ENCODE measurements at places on chromosomes 12 and 14.
A peak's percentile ranks its signal among the peaks of the same experiment; 100 is the strongest.

- ATAC-seq = no peak
These were observed 225.1 kb upstream of the CRY1 start for GRCh38 chr12:107318556-107318805.

DNA sequence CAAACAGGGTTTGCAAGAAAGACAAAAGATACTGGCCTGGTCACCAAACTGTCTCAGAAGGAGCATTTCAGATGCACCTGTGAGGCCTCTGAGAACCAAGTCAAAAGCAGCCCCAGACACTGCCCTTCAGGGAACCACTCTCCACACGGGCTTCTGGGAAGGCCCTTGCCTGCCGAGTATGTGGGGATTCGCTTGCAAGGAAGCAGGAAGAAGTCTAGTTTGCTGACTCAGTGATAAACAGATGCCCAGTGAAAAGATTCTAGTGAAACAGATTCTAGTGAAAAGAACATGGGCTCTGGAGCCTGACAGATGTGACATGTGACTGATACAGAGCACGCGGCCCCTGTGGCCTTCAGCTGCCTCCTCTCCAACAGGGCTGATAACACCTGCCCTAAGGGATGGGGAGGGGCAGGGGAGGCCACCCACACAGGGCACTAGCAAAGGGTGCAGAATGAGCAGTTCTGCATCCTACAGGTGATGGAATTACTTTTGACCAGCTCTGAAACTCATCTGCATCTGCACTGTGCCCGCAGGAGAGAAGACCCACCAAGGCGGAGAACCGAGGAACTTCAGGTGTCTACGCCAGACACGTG lies 19.1 kb downstream of the AMN start:
- ATAC-seq = no peak

- ATAC-seq = no peak
These were observed 159.5 kb downstream of the ZFP36L1 start for GRCh38 chr14:68633131-68633991.

GRCh38 chr12:127241072-127241817 lies 1025.7 kb upstream of the TMEM132C start:
- ATAC-seq = no peak

DNA sequence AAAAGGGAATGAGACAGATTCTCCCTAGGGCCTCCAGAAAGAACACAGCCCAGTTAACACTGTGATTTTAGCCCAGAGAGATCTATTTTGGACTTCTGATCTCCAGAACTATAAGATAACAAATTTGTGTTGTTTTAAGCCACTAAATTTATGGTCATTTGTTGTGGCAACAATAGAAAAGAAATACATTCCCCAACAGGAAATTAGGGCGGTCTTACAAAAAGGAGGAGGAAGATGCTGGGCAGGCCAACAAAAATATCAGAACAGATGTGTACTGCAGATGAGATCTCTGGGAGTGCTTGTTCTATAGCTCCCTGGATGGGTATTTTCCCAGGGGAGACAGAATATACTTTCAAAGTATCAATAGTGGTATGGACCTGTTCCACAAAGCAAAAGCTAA lies 32.0 kb upstream of the SOCS2 start:
- ATAC-seq = no peak

DNA sequence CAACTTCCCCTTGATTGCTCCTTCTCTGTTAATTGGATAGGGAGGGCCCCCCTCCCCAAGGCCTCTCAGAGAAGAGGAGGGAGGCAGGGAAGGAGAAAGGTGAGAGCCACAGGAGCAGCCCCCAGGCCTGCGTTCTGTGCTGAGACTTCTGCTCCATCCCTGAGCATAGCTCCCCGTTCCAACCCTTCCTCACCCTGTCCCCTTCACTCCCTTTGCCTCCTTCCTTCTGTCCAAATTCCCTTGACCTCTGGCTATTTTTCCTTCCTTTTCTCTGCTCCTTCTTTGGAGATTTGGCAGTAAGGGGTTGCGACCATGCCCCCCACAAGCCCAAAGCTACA lies 788 bp upstream of the ASIC1 start:
- no peak for ATAC-seq

GRCh38 chr14:59969319-59969718 lies 49.4 kb downstream of the LRRC9 start:
- ATAC-seq = no peak

DNA sequence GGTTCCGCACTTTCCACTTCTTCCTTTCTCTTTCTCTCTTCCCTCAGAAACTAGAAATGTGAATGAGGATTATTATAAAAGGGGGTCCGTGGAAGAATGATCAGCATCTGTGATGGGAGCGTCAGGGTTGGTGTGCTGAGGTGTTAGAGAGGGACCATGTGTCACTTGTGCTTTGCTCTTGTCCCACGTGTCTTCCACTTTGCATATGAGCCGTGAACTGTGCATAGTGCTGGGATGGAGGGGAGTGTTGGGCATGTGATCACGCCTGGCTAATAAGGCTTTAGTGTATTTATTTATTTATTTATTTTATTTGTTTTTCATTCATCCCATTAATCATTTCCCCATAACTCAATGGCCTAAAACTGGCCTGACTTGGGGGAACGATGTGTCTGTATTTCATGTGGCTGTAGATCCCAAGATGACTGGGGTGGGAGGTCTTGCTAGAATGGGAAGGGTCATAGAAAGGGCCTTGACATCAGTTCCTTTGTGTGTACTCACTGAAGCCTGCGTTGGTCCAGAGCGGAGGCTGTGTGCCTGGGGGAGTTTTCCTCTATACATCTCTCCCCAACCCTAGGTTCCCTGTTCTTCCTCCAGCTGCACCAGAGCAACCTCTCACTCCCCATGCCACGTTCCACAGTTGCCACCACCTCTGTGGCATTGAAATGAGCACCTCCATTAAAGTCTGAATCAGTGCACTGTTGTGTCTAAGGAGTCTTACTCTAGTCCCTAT lies 4.6 kb upstream of the ATN1 start:
- peak; percentile 6 for ATAC-seq

GRCh38 chr12:52058631-52059361 lies 7.6 kb downstream of the NR4A1 start:
- no peak for ATAC-seq

DNA sequence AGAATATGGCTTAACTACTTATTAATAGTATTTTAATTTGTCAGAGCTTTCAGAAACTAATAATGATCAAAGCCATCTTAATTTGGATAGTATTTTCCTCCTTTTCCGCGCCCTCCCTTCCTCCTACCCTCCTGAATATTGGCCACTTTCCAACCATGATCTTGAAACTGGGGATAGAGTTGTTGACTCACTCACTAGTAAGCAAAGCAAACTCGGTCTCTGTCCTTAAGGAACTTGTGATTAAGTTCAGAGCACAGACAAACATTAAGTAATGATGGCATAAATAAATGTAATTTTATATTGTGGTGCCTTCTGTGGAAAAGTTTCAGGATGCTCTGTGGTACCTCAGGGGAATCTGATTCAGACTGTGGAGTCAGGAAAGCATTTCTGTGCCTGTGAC lies 75.7 kb downstream of the LRRK2 start:
- no peak for ATAC-seq

- ATAC-seq = peak; percentile 30
These were observed 441 bp downstream of the E2F7 start for GRCh38 chr12:77064896-77065360.

DNA sequence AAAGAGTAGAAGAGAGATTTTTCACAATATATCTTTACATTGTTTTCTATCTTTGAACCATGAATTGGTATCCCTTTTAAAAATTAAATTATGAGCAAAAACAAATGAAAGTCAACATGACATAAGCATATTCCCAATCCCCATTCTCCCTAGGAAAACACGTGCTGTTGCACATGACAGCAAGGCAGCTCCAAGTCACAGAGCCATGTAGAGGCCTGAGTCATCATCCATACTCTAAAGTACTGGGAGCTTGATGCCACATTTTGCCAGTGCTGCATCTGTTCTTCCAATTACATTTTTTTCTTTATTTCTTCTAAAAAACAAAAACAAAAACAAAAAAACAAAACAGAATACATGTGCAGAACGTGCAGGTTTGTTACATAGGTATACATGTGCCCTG lies 115.2 kb downstream of the ITPR2 start:
- no peak for ATAC-seq

DNA sequence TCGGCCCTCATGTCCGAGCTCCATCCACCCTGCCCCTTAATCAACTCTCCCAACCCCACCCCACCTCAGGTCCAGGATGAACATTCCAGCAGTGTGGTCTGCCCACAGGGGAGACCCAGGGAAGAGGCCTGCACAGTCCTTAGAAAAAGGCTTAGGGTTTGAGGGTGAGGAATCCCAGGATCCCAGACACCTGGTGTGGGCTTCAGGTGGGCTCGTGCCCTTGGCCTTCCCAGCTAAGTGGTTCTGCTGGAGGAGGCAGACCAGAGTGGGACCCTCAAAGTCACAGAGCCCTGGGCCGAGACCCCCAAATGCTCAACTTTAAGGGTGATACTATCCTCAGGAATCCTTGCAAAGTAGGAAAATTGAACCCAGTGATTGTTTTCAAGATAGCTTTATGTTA lies 25.4 kb upstream of the PPP2R5C start:
- no peak for ATAC-seq

DNA sequence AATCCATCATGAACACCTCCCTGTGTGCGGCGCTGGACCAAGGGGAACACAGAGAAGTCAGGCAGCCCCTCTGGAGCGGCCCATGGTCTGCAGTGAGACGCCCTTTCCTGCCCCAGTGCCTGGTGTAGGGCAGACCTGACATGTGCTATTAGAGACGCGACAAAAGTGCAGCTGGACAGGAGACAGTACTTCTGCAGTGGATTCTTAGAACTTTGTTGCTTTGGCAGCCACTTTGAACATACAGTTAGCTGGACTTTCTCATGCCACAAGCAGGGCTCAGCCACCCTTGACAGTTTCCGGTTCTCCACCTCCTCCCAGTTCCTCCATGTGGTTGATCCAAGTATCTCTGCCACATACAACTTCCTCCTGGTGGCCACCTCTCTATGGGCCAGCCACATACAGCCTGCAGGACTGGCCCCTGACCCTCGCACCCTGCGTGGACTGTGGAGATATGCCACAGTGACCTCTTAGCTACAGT lies 45.9 kb downstream of the LGMN start:
- no peak for ATAC-seq

- ATAC-seq = no peak
These were observed 1537.1 kb upstream of the FLRT2 start for GRCh38 chr14:83992857-83993256.

DNA sequence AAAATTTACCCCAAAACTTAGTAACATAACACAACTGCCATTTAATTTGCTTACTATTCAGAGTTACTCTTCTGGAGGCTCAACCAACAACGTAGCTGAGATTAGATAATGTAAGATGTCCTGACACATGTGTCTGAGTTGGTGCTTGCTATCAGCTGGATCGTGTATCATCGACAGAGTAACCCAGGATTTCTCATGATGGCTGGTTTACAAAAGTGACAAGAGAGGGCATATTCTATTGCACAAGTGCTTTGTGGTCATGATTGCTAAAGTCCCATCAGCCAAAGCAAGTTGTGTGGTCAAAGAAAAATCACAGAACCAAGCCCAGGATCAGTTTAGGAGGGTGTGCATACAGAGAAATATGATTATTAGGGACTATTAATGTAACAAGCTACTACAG lies 73.4 kb downstream of the CAPZA3 start:
- ATAC-seq = no peak
